ENCODE measurements at places on chromosomes 2 and 18.
A peak's percentile ranks its signal among the peaks of the same experiment; 100 is the strongest.

DNA sequence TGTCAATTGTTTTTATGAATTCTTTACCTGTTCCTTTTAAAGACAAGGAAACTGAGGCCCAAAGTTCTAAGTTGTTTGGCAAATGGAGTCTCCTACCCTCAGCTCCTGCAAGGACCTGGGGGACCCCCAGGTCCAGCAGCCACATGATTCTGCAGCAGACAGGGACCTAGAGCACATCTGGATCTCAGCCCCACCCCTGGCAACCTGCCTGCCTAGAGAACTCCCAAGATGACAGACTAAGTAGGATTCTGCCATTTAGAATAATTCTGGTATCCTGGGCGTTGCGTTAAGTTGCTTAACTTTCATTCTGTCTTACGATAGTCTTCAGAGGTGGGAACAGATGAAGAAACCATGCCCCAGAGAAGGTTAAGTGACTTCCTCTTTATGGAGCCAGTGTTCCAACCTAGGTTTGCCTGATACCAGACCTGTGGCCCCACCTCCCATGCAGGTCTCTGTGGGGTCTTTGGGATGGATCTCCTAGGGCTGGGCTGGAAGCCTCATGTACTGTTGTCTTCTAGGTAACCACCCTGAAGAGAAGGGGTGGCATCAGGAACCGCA lies 5.6 kb upstream of the CENPA start:
- no peak for DNase-seq

DNA sequence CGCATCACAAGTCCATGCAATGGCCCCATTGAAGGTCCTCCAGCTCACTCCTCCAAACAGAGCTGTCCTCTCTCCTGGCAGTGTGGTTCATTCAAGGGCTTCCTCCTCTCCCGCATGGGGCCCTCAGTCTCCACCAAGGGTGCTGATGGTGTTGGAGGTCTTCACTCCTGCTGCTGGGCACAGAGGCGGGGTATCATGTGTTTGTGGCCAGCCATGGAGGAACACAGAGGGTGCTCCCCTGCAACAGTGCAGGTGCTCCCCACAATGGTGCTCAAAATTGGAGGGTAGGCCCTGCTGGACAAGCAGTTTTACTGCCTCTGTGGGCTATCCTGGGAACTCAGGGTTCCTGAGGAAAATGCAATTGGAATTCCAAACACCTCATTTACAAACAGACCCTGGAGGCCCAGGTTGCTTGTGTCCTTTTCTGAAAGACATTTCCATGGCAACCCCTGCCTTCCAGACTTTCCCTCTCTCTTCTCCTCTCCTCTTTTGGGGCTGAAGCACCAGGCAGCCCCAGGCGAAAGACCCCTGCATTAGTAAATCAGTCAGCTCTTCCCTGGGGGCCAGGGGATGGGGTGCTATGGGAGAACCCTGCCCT lies 256.0 kb downstream of the HAUS1 start:
- no peak for DNase-seq

DNA sequence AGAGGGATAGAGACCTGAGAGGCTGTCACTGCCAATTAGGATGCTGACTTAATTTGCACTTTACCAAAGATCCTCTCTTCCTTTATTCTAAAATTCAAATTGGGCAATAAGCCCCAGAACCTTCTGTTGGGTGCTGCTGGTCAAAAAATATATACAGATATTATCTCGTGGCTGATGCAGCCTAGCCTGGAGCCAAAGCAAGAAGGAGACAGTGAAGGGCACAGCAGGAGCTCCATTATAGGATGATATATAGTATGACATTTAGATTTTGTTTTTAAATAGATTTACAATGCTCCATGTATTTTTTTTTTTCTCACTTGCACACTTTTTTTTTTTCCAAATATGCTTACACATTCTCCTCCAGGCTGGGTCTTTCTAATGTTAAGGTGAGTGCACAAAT lies 579.3 kb downstream of the PIK3C3 start:
- DNase-seq = no peak

- peak; percentile 10 for DNase-seq
Measured at GRCh38 chr2:101900375-101900774, 91.4 kb upstream of the IL1R2 start.
